AG04450 (cell line): ENCODE measurements at places on chromosomes 4 and X.

DNA sequence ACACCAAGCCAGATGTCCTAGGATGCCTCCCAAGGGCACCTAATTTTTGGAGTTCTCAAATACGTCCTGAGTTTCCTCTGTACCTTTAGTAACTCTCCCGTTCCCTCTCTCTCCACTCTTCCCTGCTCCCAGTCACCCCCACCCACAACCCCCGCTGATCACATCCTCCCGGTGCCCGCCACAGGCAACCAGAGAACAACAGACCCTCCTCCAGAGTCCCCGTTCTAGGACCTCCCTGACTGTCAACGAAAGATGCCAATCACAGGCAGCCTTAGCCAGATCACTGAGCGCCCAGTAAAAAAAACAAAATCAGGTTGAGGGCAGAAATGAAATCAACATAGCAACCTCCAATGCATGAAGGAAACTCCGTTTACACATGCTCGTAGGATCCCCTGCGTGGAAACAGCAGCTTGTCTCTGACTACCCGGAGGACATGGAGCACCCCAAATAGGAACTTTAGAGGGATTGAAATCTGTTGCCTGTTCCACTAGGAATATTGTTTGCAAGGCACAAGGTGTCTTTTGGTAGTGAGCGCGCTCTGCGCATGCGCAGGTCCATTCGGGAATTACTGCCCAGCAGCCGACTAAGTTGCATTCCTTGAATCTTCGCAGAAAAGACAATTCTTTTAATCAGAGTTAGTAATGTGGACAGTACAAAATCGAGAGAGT is at the start of gene GABRB1:
Gene GABRB1 (plus strand): TSS at position 557 of the 668 bp plus-strand sequence.
- peak; percentile 30 for DNase-seq

DNA sequence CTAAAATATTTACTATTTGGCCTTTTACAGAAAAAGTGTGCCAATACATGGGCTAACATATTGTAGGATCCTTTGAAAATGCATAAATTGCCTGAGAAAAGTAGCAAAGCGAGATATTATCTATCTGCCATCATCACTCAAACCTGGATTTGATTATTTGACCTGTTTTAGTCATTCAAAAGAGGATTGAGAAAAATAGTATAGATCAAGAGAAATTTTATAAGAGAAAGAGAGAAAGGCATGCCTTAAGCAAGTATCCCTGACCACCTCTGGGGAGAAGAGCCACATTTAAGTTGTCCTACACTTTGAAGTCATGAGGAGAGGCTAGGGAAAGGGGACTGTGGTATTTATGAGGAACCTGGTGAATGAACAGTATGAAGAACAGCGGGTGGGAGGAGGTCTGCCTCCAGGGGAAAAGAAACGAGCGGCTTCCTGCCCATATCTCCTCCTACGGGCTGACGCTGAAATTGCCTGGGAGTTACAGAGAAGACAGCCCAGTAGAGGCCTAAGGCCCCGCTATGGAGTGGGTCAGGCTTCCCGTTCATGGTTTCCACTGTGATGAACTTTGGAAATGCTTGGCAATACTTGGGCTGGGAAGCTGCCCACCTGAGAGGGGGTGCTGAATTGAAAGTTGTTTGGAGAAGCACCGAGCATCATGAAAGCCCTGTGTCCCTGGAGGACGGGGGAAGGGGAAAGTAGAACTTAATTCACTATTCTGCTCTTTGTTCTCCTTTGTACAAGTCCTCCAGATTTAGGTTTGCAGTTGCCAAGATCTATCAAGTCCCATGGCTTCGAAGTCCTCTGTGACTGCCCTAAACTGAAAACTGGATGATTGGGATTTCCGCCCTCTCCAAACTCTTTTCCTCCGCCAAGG is 106.9 kb upstream of the ACSL4 start:
- no peak for DNase-seq

DNA sequence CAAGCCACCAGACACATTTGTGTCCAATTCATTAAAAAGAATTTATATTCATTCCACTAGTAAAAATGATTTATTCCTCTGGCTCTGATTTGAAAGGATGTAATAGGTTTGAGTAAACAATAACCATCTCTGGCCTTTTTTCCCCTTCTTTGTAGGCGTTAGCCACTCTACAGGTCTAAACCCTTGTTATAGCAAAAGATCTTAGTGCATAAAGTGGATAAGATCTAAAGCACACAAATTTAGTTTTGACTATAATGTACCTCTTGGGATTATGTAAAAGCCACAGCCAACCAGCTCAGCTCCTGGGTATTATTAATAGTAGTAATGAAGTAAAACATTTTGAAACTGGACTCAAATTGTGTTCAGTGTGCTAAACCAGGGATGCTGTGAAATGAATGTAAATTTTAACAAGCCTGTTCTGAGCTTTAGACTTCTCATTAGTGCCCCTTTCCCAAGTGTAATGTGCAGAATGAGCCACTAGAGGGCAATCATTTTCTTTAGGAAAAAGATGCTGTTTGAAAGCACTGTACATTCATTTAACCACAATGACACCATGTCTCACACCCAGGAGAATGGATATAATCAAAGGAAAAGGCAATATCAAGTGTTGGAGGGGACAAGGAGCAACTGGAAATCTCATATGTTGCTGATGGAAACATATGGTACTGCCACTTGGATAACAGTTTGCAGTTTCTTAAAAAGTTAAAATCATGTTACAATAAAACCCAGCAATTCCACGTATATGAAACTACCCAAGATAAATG is 69.7 kb downstream of the KLHL8 start:
- DNase-seq, result peak; percentile 32

DNA sequence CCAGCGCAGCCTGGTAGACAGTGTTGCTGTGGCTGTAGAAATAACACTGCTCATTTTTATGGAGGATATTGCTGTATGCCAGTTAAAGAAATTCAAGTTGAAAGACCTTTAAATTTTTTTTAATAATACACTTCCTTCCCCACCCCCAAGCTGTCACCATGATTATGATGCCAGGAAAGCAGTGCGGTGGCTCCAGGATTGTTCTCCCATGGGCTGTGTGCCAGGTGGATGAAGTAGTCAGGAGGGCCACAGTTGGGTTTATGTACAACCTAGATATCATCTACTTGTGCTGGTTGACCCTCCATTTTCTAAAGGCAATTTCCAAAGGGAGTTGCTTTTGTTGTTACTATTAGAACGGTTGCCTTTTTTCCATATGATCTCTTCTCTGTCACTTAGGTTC is 136.6 kb downstream of the AFF1 start:
- no peak for DNase-seq
